ENCODE measurements at places on chromosomes 5 and 9. TPM values are rescaled to one million over a fixed set of nuclear protein-coding genes. Genes with fewer than 3 reads are reported as not detected.

- DNase-seq, result no peak
These were observed 3.8 kb upstream of the C9 start for GRCh38 chr5:39368116-39368515.

DNA sequence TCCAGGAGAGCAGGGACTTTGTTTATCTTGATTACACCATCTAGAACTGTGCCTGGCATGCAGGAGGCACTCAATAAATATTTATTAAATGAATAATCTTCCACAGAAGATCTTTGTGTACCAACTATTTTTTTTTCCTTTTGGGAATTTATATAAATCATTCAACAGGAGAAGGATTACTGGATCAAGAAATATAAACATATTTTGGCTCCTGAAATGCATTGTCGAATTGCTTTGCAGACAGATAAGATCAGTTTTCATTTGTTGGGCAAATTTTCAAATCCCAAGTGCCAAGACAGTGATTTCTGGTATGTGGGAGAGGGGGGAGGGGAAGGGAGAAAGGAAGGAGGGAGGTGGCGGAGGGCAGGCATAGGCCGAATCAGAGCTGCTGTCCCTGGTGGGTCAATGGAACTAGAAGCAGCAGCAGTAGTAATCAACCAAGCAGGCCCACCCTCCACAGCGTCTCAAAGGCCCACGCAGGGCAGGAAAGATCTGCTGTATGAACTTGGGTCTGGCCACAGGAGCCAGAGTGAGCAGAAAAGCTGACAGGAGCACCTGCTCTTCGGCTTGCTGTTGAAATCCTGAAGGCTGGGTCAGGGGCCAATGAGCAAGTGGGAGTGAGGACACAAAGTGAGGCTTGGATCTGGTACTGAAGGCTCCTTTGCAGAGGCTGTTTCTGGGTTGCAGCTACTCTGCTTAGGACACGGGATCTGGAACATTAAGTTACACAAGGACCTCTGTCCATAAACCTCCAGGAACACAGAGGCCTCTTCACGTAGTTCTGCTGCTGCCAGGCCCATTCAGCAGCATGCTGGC, 15.8 kb upstream of the TRAF1 start:
- peak; percentile 59 for DNase-seq

The MYORG gene
- 1.5 TPM for total RNA-seq

DNA sequence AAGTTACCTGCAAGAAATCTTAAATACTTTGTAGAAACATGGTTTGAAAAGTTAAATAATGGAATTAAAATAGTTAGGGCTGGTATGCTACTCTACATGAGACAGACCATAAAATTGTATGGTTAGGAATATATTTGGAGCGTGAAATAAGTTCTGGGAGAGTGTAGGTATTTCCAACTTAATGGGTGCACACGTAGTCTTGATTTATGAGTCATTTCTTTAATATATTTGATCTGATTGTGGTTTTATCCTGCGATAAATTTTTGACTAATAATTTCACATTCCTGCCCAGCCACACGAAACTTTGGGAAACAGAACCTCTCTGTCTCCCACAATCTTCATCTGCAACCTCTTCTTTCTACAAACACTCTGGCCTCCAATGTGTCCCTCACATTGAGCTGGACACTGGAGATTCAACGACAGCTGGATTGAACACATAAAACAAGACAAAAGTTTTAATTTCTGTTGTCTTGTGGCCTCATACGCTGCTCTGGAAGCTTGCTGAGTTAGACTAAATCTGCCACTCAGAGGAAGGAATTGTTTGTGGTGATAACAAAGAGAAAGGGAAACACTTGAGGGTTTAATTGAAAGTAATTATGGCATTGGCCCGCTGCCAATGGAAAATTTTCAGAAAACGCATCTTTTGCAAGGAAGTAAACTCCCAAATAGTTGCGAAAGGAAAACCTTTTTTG, 201.8 kb upstream of the ZNF608 start:
- DNase-seq, result peak; percentile 73

GRCh38 chr5:59420596-59420995, 472.9 kb downstream of the PDE4D start:
- DNase-seq, result peak; percentile 2

The GCNT4 gene
- 0.79 TPM for total RNA-seq

DNA sequence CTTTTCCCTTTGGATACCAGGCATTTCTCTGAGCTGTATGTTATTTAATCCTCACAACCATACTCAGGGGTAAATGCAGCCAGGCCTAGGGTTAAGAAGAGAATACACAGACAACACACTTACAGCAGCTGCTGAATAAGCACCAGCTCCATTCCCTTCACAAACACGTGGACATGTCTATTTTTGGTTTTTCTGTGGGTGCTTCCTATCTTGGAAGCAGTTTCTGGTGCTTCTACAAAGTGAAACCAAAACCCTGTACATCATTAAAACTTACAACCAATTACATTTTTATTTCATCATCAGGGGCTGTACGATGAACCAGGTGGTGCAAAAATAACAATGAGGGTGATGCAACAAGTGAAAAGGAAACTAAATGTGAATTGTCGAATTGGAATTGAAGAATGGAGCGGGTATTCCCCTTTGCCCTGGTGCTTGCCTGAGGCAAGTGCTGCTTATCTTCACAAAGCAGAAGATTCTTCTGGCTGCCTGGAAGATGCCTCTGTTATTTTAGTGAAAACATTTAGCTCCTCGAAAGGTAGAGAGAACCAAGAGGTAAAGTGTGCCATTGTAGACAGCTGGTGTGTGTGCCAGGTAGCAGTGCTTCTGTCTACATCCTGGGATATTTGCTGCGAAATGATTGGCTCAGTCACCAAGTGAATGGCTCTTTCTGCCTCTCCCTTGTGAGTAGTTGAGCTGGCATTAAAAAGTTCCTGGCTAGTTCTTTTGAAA, 18.6 kb upstream of the IFNB1 start:
- DNase-seq, result peak; percentile 69

The SLC6A19 gene
- not detected for total RNA-seq

DNA sequence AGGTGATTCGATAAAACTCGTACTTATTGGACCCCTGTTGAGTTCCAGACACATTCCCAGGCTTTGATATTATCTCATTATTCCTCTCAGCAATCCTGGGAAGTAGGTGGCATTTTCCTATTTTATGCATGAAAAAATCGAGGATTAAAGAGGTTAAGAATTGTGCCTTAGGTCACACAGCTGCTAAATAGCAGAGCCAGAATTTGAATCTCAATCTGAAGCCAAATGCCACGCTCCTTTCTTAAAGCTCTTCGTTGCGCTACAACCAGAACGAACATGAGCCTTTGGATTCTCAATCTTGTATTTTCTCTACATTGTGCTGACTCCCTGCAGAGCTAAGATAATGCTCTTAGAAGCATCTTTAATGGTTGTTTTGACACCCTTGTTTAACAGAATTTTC, 527.8 kb upstream of the TLE4 start:
- no peak for DNase-seq

GRCh38 chr9:130665431-130666392, 1.3 kb downstream of the PRDM12 start:
- no peak for DNase-seq

- DNase-seq, result no peak
These were observed 376.6 kb downstream of the SPOCK1 start for GRCh38 chr5:137122558-137122957.

The TMEM250 gene
- total RNA-seq, result 23.5 TPM

The GZMA gene
- total RNA-seq, result not detected

GRCh38 chr9:34419716-34420504, 38.5 kb downstream of the FAM219A start:
- no peak for DNase-seq

DNA sequence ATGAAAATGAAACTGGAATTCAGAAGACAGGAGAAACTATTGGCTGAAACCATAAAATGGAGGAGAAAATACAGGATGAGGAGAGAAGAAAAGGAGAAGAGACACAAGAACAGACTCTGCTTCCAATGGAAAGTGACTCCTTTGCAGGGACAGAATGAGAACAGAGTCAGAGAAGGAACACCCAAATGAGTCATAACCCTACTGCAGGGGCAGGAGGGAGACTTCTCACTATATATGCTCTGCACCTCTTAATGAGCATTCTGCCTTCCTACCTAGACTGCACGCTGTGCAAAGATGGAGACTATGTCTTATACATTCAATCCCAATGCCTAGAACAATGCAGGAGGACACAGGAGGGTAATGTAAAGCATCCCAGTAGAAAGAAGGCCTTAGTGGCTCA, 2.1 kb downstream of the SAXO1 start:
- peak; percentile 23 for DNase-seq

GRCh38 chr9:89814340-89815040, 209.7 kb downstream of the GADD45G start:
- DNase-seq, result peak; percentile 58

The TEK gene
- 2.0 TPM for total RNA-seq

- no peak for DNase-seq
These were observed 4.4 kb upstream of the PRR7 start for GRCh38 chr5:177442066-177442826.

The SLC6A7 gene
- not detected for total RNA-seq

- peak; percentile 53 for DNase-seq
These were observed 13.5 kb downstream of the ARL14EPL start for GRCh38 chr5:116045821-116046220.

DNA sequence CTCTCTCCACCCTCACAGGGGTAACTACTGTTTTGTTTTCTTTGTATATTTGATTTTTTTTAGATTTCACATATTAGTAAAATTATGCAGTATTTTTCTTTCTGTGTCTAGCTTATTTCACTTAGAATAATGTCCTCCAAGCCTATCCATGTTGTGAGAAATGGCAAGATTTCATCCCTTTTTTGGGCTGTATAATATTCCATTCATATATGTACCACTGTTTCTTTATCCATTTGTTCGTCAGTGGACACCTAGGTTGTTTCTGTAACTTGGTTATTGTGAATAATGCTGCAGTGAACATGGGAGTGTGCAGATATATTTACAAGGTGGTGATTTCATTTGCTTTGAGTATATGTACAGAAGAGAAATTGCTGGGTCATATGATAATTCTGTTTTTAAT, 144.0 kb upstream of the CHD1 start:
- no peak for DNase-seq

DNA sequence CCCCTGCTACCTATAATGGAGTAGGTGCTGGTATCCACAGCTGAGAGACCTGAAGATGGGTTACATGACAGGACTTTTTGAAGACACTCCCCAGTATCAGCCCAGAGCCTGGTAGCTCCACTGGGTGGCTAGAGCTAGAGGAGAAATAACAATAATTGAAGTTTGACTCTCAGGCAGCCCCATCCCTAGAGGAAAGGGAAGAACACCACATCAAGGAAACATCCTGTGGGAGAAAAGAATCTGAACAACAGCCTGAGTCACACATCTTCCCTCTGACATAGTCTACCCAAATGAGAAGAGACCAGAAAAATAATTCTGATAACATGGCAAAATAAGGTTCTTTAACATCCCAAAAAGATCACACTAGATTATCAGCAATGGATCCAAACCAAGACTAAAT, 432.1 kb downstream of the CDH18 start:
- DNase-seq, result peak; percentile 23

DNA sequence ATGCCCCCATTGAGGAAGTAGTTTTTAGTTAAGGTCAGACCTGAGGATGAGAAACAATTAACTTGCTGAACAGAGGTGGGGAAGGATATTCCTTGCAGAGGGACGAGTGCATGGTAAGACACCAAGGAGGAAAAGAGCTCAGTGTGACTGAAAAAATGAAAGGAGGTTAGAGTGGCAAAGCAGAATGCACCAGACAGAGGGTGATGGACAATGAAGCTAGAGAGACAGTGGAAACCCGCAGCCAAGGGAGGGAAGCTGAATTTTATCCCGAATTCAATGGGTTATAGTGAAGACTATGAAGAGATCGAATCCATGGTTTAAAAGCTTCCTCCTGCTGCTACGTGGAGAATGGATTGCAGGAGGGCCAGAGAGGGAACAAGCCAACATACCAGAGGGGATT, 206.8 kb downstream of the FBN2 start:
- DNase-seq, result no peak

DNA sequence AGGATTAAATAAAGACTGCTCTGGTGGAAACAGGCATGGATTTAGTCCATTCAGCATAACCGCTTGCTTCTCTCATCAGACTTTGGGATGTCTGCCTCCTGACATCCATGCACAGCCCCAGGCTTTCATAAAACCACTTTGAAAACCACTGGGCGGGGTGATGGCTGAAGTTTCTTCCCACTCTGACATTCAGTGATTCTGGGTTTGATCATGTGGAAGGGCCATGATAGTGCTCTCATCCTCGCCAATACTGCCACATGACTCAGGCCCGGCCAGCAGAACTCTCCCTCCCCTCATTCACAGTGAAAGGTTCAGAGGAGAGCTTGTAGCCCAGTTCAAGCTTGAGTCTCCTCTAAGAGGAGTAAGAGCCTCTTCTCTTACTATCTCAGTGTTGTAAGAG, 29.6 kb upstream of the GLRA1 start:
- no peak for DNase-seq

DNA sequence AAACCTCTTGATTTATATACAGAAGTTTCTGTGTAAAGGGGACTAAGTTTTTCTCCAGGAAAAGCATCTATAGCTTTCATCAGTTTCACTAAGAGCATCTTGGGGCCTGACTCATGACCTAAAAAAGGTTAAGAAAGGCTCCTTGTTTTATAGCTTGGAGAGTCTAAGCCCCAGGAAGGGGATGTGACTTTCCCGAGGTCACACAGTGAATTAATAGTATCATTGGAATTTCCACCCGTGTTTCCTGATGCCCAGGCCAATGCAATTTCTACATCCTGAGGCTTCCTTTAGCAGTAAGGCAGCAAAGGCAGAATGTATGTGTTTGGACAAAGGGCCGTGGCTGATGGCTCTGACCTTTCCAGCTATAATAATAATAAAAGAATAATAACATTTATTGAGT, 8.6 kb downstream of the MORN5 start:
- no peak for DNase-seq

The LCN9 gene
- total RNA-seq, result not detected

DNA sequence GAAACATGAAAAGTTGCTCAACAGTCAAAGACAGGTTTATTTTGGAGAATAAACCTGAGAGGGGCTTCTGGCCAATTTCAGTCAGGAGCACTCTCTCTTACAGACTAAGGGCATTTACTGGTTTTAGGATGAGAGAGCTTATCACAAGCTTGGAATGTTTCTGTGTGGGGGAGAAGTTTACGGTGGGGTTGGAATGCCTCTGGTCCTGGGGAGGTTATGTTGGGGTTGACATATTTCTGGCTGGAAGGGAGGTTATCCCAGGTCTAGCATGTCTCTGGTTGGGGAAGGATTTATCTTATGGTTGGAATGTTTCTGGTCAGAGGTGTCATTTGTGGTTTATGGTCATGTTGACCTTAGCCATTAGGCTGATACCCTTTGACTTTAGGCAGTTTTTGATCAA, 1867.3 kb downstream of the EFNA5 start:
- DNase-seq, result no peak

The CEMIP2 gene
- 47.3 TPM for total RNA-seq
